Inflammatory macrophage (primary cell): ENCODE measurements at places on chromosomes 4 and X.

- no peak for DNase-seq
These were observed 211.6 kb downstream of the CENPC start for GRCh38 chr4:67333664-67334063.

DNA sequence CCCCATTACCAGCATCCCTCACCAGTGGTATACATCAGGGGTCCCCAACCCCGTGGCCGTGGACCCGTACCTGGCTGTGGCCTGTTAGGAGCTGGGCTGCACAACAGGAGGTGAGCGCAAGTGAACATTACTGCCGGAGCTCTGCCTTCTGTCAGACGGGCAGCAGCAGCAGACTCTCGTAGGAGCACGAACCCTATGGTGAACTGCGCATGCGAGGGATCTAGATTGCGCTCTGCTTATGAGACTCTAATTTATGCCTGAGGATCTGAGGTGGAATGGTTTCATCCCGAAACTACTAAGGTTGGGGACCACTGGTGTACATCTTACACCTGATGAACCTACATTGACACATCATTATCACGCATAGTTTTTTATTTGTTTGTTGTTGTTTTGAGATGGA is 52.8 kb upstream of the DHX15 start:
- DNase-seq: no peak

DNA sequence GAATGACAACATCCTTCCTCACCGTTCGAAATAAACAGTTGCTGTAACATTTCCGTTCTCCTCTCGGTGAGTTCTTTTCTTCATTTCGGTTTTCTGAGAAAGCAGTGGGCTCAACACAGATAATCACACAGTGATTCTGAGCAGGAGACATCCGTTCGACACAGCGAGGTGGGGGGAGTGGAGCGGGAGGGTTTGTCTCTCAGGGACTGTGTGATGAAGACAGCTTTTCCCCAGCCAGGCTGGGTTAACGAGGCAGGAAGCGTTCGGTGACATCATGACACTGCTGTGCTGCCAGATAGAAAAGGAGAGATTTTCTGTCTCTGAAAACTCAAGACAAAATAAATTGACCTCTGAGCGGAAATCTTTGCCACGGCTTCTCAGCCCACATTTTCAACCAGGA is 119.3 kb downstream of the CRLF2 start:
- DNase-seq: no peak

GRCh38 chr4:168560184-168561180 is 63.6 kb downstream of the PALLD start:
- no peak for DNase-seq

- DNase-seq: no peak
These were observed 1216.8 kb upstream of the PABPC4L start for GRCh38 chr4:135418353-135418752.

DNA sequence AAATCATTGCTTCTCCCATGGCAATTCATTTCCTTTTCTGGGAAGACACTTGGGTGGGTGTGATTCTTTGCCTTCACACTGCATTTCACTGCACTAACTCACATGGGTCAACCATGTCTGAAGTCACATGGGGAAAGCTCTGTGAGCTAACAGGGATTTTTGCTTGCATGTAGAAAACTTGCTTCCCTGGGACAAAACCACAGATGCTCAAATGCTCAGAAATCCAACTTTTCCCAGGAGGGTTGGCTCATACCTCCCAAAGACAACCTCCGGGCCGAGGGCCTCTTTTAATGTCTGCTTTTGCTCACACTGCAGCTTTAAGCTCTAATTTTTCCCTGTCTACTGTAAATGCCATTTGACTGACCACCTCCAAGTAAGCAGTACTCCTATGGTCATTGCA is 1695.2 kb downstream of the STIM2 start:
- no peak for DNase-seq
